Umbilical cord (tissue), 2 donors: ENCODE measurements at places on chromosomes 7 and 10.

DNA sequence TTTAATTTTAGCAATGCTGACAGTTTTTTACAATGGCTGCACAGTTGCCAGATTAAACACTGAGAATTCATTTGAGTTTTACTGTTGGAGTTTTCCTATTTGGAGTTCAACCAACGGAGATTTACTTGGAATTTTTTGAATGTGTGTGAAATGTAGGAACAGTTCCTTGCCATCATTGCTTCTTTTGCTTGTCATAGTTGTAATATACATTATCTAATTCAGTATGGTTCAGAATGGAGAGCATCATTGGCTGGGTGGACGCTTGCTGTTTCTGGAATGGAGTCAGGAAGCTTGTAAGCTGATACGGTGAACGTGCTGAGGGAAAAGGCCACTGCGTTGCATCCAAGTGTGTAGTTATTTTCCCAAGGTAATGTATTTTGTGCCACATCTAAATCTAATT lies 404.3 kb upstream of the KLF6 start:
- DNase-seq = no peak

GRCh38 chr10:91590142-91590903 lies 42.5 kb downstream of the PPP1R3C start:
- peak; percentile 94 for DNase-seq

GRCh38 chr7:47758546-47758945 lies 176.6 kb upstream of the TNS3 start:
- DNase-seq = no peak

- DNase-seq = no peak
These were observed 44.4 kb downstream of the IFIT5 start for GRCh38 chr10:89458784-89459183.

DNA sequence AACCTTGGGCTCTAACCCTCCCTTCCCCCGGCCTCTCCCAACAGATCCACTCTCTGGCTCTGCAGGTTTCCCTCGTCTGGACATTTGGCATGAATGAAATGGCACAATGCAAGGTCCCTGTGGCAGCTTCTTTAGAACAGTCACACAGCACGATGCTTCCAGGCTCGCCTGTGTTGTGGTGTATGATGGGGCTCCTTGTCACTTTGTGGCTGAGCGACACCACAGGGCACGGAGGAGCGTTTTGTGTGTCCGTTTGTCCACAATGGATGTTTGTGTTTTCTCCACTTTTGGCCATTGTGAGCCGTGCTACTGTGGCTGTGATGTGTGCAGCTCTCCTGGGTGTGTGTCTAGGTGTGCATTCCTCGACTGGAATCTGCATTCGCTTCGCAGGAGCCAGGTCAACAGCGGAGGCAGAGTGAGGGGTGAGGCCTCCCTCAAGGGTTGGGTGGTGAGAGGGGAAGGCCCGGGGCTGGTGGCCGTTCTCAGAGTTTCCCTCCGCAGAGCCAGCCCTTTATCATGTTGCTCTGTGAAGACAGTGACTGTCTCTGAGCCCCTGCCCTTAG lies 22.3 kb upstream of the SHH start:
- DNase-seq = no peak

DNA sequence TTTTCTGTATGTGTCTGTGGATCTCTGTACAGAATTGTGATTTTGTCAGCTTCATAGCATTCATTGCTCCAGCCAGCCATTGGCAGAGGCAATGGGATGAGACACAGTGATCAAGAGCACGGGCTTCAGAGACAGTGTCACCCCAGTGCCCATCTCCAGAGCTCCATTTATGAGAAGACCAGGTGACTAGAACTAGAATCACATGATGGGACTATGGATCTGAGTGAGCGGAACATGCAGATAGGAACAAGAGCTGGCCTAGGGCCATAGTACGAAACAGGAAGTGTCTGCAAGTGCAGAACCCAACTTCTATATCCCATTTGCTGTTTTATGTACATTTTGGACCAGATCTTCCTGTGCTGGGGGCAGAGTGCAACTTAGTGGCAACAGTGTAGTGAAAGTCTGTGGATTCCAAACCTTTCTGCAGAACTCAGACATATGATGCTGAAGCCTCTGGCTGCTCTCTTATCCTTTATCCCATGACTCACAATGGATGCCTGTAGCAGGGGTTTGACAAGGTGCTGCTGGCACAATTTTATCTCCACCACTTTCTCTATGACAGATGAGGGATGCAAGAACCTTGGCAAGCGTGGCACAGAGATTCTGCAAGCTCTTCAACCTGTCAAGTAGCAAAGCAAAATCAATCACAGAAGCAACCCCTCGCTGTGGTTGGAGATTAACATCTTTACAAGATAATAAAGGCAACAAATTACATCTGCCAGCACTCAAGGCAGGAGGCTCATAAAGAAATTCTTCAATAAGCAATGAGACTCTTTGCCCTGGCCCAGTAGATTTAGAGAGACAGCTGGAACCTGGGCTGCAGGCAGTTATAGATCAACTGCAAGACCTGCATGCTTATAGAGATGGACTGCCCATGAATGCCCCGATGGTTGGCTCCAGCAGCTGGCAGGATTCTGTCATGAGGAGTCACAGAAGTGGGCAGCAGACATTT lies 681.3 kb downstream of the TNS3 start:
- DNase-seq = peak; percentile 94

DNA sequence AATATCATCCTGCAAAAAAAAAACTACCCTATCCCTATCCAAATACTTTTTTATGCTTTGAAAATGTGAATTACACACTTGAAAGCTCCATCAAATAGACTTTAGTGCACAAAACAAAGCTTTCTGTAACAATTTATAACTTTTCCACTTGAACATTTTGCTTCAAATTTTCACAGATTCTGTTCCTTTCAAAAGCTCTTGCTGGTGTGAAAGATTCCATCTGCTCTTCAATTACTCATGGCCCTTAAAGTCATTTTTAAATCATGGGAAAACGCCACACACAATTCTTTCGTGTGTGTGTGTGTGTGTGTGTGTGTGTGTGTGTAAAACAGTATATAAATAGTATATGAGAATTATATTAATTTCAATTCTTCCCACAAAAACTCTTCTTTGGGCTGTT lies 167.5 kb downstream of the PRPF18 start:
- DNase-seq = no peak

GRCh38 chr10:88457660-88458059 lies 125.5 kb downstream of the RNLS start:
- DNase-seq = no peak

DNA sequence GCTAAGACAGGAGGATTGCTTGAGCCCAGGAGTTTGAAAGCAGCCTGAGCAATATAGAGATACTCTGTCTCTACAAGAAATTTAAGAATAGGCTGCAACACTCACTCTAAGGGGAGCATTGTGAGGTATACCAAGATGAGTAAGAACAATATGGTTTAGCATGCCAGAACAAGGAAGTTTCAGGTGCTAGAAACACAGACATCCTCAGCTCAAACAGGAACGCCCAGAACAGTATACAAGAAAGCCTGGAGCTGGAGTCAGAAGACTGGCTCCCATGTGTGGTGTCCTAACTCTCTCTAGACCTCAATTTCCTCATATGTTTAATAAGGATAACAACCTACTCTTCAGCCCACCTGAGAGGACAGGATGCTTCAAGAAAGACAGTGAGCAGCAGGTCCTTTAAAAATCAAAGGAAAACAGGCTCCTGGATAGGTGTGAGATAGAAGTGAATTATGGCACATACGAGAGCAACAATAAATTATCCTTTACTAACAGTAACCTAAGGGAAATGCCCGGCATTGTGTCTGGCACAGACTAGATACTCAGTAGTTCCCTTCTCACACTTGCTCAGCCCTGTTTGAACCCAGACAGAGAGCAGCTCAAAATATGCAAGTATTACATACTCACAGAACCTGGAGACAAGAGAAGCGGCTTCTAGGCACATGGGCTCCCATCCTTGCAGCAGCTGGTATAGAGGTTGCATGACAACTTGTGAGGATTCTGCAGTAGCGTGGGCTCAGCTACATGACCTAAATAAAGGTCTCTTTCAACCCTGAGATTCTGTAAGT lies 45.4 kb downstream of the KAT6B start:
- DNase-seq = peak; percentile 11

DNA sequence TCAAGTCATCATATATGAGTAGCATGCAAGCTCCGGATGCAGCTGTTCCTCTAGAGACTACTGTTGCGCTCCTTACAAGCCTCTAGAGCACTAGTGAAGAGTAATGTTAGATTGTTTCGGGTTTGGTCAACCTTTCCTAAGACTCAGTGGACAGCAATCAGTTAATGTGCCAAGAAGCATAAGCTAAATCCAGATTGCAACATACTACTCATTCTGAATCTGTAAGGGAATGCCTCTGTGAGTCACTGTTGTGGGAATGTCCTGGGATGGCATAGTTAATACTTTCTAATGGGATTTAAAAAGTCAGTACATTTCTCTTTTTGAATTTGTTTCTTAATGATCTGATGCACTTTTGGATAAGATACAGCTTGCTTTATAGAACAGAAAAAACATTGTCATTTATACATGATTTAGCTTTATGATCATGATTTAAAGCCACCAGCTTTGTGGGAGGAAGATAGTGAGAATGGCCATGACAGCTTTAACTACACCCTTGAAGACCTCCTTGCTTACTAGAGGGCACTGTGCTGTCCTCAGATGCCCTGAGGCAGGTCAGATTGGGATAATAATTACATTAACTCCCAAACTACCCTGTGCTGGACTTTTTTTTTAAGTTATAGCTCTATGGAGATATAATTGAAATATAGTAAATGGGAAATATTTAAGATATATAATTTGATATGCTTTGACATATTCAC lies 138.4 kb downstream of the SDK1 start:
- DNase-seq = peak; percentile 92

- peak; percentile 85 for DNase-seq
These were observed 14.7 kb upstream of the SEC61G start for GRCh38 chr7:54773472-54774399.

GRCh38 chr7:81297317-81297716 lies 378.5 kb upstream of the SEMA3C start:
- no peak for DNase-seq

DNA sequence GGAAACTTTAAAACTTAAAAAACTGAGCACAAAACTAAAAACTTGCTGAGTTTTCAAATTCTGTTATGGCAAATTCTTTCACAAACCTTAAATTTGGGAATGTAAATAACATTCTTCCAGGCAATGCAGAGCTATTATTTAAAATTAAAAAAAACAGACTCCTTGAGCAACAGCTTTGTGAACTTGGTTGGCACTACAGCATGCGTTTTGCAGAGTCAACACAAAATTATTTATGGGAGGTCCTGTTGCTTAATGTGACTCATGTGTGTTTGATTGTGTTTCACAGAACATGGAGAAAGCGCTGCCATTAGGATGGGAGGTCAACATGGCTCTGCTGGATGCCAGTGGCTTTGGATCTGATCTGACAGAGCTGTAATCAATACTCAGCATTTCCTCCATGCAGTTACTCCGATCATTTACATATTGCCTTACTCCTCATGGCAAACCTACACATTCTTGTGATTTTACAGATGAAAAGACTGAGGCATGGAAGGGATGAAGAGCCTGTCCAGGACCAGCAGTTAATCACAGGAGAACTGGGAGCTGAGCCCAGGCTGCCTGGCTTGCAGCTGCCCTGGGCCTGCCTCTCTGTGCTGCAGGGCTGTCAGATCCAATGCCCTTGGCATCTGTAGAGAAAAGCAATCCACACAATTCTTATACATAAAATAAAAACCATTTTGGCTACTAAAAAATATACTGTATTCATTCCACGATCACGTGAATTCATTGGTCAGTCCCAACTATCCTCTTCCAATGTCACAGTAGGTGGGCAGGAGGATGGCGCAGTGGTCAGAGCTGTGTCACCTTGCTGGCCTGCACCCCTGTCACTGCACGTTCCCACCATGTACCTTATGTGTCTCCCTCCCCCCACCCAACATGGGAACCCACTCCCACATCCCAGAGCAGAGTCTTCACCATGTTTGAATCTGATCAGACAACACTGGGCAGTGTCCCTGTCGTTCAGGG lies 200.9 kb downstream of the CXCL12 start:
- DNase-seq = no peak

DNA sequence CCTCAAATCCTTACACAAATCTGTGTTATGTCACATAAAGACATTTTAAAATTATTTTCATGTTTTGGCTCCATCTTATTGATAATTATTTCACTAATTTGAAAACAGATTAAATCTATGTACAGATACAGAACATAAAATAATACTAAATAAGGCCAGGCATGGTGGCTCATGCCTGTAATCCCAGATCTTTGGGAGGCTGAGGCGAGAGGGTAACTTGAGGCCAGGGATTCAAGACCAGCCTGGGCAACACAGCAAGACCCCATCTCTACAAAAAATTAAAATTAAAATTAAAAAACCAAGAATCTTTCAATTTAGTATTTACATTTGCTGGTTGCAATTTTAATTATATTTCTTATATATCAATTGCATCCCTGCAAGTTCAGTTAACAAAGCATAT lies 246.4 kb upstream of the MKLN1 start:
- DNase-seq = no peak

GRCh38 chr7:69476416-69476815 lies 121.9 kb upstream of the AUTS2 start:
- peak; percentile 38 for DNase-seq

GRCh38 chr10:100895346-100895745 lies 17.4 kb upstream of the SLF2 start:
- DNase-seq = no peak

DNA sequence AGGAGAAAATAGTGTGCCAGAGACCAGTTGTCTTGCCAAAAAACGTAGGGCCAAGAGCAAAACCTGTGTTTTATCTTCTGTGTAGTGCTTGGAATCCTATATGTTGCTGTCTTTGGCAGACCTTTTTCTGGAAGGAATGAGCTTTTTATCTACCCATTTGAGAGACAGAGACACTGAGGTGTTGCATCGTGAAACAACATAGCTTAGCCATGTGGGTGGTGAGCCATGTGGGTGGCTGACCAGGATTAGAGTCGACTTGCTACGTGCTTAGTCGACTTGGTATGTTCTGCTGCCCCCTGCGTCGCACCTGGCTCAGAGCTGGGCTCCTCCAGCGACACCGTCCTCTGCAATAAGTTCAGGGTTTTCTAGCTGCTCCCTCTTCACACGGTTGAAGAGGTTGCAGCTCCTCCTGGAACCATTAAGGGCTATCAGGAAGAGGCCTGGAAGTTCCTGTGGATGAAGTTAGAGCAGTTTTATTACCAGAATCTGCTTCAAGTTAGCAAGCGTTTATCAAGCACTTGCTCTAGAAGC lies 175.8 kb downstream of the SH2D4B start:
- no peak for DNase-seq

GRCh38 chr7:42014625-42015618 lies 222.1 kb downstream of the GLI3 start:
- peak; percentile 97 for DNase-seq

DNA sequence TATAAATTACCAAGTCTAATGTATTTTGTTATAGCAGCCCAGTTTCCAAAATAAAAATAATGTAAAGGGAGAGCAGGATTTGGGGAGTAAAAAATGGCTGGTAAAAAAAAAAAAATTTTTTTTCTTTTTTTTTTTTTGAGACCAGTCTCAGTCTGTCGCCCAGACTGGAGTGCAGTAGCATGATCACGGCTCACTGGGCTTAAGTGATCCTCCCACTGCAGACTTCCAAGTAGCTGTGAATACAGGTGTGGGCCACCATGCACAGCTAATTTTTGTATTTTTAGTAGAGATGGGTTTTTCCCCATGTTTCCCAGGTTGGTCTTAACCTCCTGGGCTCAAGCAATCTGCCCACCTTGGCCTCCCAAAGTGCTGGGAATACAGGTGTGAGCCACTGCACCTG lies 4.8 kb upstream of the LSM8 start:
- DNase-seq = no peak
